ENCODE measurements at places on chromosomes 1 and 21. TPM values are rescaled to one million over a fixed set of nuclear protein-coding genes. Genes with fewer than 3 reads are reported as not detected.

DNA sequence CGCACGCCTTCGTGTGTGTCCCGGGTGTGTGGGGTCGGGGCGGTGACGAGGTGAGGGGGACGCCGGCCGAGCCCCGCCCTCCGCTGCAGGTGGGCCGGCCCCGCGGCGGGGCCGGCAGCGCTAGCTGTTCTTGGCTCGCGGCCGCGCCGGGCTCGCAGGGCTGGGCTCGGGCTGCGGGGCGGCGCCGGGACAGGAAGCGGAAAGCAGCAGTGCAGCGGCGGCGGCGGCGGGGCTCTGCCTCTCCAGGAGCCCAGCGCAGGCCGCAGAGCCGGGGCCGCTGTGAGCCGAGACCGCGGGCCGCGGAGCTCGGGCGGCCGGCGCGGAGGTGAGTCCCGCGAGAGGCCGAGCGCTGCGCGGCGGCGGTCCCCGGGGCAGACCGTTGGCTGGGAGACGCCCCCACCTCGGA lies at the start of gene VANGL1:
Gene VANGL1 (plus strand): TSS at position 209 of the 406 bp plus-strand sequence. CDS start 9,444 bp downstream, outside the sequence.
- peak; percentile 79 for DNase-seq

Gene ACBD6
- 61.6 TPM for total RNA-seq

- DNase-seq, result no peak
Observed at GRCh38 chr1:228706305-228706704, 29.0 kb upstream of the RHOU start.

DNA sequence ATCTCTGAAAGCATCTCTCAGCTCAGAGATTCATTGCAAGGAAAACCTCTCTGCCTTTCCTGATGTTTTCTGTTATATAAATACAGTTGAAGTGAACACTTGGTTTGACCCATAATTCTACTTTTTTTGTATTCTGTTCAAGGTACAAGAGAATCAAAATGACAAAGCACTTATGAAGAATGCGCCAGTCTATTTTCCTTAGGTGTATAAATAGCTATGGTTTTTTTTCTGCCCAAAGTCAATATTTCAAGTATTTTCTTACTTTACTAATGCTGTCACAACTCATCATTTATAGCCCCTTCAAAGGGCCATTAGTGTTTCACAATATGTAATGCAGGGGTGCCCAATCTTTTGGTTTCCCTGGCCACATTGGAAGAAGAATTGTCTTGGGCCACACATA lies 142.5 kb upstream of the C1orf105 start:
- no peak for DNase-seq

- DNase-seq, result peak; percentile 93
Observed at GRCh38 chr21:26945916-26946675, 20.8 kb downstream of the ADAMTS5 start.

Gene LIN28A
- total RNA-seq, result not detected

Gene NPHS2
- total RNA-seq, result not detected

DNA sequence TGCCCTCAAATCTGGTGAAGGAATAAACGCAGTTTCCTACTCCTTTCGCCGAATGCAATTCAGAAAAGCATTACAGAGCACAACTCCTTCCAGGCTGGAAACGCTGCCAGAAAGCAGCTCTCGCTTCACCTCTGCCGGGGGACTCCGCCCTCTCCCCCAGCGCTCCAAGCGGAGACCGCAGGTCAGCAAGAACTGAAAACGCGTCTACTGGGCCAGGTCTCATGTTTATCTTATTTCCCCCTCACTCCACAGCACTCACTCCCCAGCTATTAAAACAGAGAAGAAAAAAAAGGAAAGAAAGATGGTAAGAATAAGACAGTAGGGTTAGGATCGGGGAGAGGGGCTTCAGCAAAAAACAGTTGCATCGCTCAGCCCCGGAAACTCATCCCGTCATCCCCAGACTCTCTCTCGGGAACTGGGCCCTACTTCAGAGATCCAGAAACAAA lies 833 bp upstream of the RCOR3 start:
- DNase-seq, result peak; percentile 91

DNA sequence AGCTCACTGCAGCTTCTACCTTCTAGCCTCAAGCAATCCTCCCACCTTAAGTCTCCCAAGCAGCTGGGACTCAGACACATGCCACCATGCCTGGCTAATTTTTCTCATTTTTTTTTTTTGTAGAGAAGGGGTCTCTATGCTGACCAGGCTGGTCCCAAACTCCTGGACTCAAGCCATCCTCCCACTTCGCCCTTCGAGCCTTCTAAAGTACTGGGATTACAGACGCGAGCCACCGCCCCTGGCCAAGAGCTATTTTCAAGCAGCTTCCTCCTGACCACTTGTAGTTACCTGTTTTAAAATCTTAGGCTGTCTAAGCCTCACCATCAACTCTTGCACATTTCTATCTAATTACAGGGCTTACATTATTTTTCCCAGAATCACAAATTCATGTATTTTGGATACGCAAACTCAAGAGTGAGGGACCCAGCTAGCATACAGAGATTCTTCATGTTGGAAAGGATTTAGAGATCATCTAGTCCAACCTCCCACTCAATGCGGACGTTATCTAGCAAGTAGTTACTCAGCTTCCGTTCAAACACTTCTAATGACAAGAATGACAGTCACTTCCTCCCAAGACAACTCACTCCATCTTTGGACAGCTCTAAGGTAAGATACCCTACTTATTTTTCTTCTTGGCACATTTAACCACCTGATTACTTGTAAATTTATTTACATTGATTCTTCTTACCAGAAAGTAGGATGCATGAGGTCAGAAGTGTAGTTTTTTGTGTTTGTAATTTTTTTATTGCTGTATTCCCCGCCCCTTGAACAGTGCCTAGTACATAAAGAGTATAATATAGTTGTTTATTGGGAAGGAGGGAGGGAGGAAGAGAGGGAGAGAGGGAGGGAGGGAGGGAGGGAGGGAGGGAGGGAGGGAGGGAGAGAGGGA lies 65.4 kb downstream of the LUZP1 start:
- DNase-seq, result peak; percentile 27

DNA sequence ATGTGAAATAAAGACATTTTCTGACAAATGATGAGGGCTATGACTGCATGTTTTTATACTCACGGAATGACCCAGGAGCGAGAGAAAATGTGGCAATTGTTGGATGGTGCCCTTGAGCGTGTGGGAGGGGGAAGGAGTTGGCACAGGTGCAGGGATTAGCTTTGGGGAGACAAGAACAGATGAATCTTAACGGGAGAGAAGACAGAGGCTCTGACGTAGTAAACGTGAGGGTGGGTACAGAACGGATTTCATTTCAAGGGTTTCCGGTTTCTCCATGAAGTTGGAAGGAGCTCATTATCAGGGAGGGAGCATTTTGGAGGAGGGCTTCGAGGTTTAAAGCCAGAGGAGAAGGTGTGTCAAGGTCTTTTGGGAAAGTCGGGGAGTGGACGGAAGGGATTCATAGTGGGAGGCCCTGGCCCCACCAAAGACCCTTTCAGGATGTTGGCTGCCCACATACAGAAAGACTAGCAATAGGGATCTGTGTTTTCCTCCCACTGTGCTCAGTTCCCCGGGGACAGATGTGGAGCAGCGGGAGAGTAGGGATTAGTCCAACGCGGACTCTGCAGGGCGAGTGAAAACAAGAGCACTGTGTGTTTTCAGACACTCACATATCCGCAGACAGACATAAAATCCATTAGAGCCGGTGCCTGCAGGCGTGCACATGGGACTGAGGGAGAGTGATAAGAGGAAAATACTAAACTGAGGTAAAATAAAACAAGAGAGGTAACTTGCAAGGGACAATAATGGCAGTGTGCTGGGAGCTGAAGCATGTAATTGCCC lies 584.1 kb downstream of the AJAP1 start:
- no peak for DNase-seq

DNA sequence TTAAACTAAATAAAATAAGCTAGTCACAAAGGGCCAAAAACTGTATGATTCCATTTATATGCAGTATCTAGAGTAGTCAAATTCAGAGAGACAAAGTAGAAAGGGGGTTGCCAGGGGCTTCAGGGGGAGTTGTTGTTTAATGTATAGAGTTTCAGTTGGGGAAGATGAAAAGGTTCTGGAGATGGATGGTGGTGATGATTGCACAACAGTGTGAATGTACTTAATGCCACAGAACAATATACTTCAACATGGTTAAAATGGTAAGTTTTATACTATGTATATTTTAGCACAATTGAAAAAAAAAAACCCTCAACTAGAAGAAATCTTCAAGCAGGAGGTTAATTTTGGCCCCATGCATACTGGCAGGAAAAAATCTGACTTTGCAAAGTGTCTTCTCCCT lies 24.3 kb downstream of the VAV3 start:
- no peak for DNase-seq

DNA sequence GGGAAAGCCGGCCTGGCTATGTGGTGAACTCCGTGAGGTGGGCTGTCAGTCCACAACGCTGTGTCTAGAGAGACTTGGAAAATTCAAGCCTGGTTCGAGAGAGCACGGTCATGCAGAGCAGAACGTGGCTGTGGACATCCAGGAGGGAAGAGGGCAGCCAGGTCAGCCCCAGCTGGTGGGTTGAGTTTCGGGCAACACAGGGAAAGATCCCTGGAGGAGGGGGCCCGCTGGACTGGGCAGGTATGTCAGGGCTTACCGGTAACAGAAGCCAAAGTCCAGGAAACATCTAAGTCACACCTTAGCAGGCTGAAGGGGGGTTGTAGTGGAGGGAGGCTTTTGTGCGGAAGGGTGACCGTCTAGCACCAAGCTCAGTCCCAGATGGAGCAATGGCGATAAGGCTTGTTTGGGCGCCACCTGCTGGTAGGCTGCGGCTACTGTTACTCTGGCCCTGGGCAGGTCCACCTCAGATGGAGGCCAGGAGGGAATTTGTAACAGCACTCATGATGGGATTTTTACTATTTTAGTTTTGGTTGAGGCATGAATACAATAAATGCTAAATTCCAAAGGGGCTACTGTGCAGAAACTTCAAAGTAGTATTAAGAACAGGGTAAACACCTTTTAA lies 143.3 kb upstream of the ZNF644 start:
- DNase-seq, result peak; percentile 87

GRCh38 chr1:11661103-11661502 lies 2.9 kb upstream of the FBXO6 start:
- no peak for DNase-seq

DNA sequence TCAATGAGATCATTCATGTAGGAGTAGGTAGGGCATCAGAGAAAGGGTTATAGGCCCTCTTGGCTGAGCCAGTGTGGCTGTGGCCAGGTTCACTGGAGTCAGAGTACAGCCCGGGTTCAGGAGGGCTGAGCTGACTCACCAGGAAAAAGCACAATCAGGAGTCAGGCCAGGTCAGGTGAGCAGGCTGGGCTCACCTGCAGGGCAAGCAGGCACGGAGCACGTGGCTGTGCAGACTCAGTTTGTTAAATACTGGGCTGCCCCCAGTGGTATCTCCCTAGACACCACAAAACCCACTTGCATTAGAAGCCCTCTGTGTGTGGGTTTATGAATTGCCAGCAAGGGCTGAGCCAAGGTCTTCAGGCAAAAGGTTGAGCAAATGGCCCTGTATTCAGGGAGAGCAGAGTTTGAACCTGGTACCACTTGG lies 122.1 kb upstream of the SERBP1 start:
- no peak for DNase-seq

Gene NID1
- 64.2 TPM for total RNA-seq

Gene AMY1B
- total RNA-seq, result 3.9 TPM

DNA sequence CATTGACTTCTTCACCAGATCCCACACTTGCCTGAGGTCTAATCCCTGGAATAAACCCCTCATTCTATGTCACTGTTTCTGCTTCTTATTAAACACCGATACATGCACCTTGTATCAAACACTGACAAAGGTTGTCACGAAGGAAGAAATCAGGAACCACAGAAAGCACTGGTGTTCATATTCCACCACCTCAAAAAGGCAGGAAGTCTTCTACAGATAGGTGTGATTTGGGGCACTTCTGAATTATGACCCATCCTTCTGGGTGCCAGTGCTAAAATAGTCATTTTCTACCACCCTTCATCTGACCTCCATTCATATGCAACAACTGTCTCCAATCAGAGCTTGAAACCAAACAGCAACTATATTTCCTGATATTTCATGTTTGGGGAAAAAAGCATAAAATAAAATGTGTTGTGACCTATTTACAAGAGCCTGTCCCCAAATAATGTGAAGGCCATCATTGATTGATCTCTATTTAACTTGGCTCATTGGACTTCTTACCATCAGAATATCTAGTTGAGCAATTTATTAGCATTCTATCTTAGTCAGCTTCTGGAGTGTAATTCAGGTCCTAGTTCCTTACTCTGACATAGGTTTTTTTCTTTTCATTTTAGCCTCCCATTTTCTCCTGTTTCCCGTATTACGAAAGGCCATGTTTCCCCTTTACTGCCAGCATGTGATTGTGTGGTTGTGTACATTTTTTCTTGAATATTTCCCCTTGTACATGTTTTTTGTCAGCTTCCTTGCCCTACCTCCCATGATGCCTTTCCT lies 43.1 kb downstream of the DUSP10 start:
- no peak for DNase-seq

- peak; percentile 74 for DNase-seq
Observed at GRCh38 chr1:159177272-159177907, 6.0 kb downstream of the CADM3 start.

DNA sequence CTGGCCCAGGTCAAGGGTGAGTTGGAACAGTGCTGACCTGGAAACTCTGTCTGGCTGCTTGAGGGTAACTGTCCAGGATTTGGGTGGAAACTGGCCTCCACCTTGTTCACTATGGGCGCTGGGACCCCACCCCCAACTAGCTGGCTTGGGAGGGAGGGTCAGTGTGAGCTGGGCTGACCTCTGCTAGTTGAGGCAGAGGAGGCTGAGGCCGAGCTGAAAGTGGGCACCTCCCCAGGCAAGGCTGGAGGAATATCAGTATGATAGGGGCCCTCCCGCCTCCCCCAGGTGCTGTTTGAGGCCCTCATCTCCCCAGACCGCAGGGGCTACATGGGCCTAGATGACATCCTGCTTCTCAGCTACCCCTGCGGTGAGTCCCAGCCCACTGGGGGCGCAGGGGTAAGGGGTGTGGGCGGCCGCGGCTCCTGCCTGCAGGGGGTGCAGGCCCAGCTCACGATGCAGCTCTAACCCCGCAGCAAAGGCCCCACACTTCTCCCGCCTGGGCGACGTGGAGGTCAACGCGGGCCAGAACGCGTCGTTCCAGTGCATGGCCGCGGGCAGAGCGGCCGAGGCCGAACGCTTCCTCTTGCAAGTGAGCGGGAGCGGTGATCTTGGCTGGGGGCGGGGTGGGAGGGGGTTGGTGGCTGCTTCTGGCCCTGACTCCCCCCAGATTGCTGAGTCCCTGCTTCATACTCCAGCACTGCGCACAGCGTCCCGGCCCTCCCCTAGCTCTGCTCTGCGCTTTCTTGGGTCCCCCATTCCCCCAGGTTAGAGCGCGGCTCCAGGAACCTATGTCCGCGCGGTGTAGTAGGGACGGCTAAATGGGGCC lies 22.9 kb downstream of the PTPRU start:
- peak; percentile 5 for DNase-seq

DNA sequence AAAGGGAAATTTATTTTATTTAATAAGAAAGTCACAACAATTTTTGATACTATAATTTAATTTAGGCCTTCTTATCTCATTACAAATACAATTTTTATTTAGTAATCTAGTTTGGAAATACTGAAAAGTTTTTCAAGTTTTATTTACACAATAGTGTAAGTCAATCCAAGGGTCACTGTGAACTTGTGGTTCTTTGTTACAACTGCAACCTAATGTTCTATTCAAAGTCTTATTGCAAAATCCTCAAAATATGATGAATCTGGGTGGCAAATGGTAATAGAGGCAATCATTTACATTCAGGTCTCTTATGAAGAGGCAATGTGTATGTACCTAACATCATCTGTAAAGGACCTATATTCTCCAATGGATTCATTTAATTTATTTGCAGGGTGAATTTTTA lies 421.2 kb downstream of the DPYD start:
- no peak for DNase-seq

GRCh38 chr1:230753191-230753585 lies 6.0 kb downstream of the CAPN9 start:
- no peak for DNase-seq
